ENCODE measurements at places on chromosomes 12 and 14.
A peak's percentile ranks its signal among the peaks of the same experiment; 100 is the strongest.

DNA sequence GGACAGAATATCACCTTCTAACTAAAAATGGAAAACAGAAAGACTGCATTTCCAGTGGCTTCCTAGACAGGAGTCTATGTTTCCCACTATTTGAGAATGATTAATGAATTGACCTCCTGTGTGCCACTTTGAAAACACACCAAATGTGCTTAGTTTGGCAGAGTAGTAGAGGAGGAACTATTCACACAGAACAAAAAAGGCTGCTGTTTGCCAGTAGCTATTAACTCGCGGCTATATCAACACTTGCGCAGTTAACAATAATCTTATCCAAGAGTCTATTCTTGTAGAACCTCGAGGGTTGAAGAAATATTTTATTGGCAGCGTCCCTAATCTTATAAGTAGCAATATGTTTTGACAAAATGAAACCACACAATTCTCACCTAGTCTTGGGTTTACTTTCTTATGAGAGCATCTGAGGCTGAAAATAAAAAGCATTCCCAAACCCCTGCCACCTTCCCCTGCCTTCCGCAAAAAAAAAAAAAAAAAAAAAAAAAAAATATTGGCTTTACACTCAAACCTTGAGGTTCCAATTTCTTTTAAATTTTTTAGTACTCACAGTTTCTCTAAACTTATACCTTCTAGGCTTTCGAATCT lies 127.3 kb upstream of the FLRT2 start:
- no peak for DNase-seq

DNA sequence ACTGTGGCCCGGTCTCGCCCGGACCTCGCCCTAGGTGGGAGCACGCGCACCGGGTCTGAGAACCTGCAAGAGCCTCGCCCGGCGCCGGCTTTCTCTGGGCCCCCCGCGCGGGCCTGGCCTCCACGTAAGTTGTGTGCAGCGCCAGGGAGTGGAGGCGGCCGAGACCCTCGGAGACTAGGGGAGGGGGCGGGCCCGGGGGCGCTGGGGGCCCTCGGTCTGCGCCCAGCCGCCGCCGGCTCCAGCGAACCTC lies 183 bp upstream of the PRMT8 start:
- DNase-seq: no peak

- DNase-seq: peak; percentile 16
Observed at GRCh38 chr12:132597333-132598316, 12.8 kb downstream of the LRCOL1 start.

GRCh38 chr12:116202433-116202832 lies 75.1 kb downstream of the MED13L start:
- no peak for DNase-seq

- no peak for DNase-seq
Observed at GRCh38 chr12:124338876-124339603, 44.1 kb downstream of the RFLNA start.

DNA sequence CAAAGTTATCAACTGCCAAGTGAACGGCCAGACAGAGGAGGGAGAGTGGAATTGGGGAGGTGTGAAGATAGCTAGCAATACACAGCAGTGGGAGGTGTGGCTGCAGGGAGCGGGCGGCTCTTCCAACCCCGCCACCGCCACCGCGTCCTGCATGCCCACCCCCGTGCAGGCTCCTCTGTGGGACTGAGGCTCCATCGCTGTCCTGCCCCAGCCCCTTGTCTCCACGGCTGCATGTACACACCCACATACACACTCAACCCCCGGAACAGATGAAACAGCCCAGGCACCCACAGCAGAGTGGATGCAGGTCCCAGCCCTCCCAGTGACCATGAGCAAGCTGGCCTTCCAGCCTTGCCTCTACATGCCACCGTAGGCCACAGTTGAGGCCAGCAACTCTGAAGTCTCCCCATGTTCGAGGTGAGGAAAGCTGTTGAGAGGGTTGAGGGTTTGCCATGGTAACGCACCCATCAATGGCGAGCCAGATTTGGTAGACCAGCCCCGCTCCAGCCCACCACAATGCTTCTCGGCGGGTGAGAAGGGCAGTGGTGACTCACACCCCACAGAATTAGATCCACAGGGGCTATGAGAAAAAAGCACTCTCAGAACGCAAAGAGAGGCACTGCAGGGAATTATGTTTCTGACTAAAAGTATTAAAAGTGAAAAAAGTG lies 39.3 kb downstream of the PITPNM2 start:
- DNase-seq: no peak

- DNase-seq: no peak
Observed at GRCh38 chr12:130671556-130671955, 44.5 kb downstream of the RIMBP2 start.

DNA sequence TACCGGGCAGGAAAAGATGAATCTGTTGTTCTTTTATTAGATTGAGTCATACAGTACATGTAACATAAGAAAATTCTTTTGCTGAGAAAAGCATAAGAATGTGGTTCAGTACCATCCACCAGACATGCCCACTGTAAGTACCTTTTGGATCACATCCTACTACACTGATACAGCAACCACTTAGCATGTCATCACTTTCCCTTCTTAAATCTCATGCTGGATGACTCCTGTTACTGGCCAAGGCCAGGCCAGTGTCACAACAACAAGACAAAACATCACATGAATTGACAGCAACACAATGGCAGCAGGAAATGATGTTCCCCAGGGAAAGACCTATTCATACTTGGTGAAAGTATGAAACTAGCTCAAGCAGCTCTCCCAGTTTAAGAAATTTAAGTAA lies 46.4 kb downstream of the STXBP6 start:
- DNase-seq: no peak

GRCh38 chr14:79581912-79582576 lies 629.3 kb downstream of the DIO2 start:
- DNase-seq: no peak

DNA sequence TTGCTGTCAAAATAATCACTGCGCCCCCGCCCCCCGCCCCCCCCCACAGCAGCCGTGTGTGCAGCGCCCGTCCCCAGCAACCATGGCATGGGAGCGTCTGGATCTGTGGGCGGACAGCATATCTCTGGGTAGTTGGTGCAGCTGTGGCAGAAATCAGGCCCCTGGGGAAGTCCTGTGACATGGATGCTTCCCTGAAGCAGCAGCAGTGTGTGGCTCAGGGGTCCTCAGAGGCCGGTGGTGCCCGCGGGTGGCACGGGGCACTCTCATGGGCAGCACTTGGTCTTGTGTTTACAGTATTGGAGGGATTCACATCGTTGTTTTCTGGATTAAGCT lies 19.2 kb downstream of the XRCC3 start:
- no peak for DNase-seq

GRCh38 chr12:68932128-68932960 lies 627 bp downstream of the CPM start:
- DNase-seq: no peak

GRCh38 chr12:48788524-48788853 lies 400 bp downstream of the ADCY6 start:
- DNase-seq: no peak

DNA sequence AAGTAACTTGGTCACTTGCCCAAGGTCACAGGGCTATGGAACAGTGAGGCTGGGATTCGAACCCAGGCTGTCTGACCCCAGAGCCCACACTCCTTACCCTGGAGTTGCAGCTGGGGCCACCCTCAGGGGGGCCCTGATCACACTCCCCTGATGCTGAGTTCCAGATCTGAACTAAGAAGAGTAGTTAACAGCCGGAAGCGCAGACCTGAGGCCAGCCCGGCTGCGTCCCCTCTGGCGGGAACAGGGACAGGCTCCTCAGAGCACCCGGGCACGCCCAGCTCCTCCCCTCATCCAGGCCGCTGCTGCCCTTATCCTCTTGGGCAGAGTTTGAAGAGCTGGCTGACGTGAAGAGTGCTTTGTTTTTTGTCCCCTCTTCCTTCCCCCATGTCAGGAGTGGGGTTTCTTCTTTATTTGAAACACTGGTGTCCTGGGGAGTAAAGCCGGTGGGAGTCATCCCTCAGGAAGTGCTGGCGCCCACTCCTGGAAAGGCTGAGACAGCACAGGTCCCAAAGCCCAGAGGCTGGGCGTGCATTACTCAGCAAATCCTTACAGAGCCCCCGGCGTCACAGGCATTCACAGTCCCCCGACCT lies 8.7 kb downstream of the PHB2 start:
- peak; percentile 78 for DNase-seq

- no peak for DNase-seq
Observed at GRCh38 chr14:67940486-67941455, 121.2 kb downstream of the RAD51B start.

DNA sequence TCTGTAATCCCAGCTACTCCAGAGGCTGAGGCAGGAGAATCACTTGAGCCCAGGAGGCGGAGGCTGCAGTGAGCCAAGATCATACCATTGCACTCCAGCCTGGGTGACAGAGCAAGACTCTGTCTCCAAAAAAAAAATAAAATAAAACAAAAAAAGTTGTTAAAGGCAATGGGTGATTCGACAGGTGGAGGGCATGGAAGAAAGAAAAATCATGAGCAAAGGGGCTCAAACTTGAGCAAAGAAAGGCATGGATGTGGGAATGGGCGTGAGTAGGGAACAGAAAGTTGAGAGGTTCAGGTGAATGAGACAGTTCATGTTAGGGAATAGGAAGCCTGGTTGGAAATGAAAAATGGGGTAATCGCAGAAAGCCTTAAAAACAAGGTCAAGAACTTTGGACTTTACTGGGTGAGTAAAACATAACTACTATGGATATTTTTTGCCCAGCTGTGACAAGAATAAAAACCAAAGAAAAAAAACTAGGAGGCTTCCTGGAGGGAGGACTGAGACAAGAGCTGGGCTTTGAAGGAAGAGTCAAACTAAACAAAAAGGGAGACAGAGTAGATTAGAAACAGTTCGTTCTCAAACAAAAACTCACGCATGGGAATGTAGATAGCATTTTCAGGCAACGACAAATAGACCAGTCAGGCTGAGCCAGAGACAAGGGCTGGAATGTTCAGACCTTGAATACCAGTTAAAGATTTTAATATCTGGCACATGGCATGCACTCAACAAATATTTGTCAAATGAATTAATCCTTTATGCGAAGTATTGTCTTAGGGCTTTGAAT lies 18.8 kb downstream of the PYM1 start:
- no peak for DNase-seq

GRCh38 chr12:18905134-18905533 lies 167.2 kb downstream of the CAPZA3 start:
- DNase-seq: no peak

- peak; percentile 56 for DNase-seq
Observed at GRCh38 chr12:121883315-121883660, 5.3 kb upstream of the PSMD9 start.

DNA sequence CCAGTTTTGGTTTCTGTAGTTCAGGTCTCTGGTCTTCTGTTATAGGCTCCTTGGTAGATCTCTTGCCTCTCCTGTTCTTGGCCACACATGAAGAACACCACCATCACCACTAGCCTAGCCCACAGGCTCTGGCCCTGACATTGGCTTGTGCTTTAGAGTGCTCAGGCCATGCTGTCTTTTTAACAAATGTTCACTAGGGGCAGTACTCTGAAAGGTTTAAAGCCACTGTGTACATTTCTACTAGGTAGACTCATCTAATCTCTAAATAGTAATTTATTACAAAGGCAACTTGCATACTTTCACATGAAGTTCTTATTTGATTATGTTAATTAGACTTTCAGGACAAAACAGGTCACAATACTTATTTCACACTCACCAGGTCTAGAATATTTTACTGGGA lies 38.3 kb downstream of the PDE6H start:
- no peak for DNase-seq

GRCh38 chr14:54683882-54684794 lies 117.2 kb downstream of the SAMD4A start:
- no peak for DNase-seq

- DNase-seq: no peak
Observed at GRCh38 chr14:25832585-25832984, 765.2 kb downstream of the NOVA1 start.

DNA sequence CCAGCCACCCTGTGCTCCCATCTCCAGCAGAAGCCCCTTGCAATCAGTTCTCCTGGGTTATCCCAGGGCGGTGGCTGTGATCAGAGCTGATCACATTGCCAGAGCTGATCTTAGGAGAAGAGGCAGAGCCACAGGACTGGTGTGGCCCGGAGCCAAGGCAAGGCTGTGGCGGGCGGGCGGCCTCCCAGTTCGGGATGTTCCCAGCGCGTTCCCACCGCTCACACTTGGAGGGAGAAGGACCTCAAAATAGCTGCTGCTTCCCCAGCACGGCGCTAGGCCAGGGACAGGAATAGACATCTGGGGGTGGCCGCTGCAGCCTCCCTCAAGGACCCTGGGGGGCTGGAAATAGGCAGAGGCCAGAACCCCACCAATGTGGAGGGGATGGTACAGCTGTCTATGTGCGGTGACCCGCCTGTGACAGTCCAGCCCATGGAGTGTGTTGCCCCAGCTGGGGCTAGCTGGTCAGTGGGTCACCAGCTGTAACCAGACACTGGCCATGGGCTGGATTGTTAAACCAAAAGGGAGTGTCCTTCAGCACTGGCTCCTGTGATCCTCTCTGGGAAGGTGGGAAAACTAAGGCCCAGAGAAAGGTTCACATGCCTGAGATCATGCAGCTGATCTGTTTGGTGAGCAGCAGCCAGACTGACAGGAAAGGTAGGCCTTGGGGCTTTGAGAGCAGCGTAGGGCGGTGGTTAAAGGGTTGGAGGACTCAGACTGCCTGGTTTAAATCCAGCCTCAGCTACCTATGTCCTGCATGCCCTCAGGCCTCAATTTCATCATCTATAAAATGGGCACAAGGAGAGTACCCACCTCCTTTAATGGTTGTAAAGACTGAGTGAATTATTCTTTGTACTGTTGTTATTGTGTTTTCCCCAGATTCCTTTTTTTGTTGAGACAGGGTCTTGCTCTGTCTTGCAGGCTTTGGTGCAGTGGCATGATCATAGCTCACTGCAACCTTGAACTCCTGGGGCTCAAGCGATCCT lies 8.0 kb upstream of the POP5 start:
- DNase-seq: no peak

- no peak for DNase-seq
Observed at GRCh38 chr14:34030864-34031263, 80.0 kb upstream of the EGLN3 start.

- no peak for DNase-seq
Observed at GRCh38 chr14:66496188-66496807, 10.1 kb downstream of the CCDC196 start.

GRCh38 chr14:66247662-66248193 lies 238.4 kb upstream of the CCDC196 start:
- DNase-seq: no peak

DNA sequence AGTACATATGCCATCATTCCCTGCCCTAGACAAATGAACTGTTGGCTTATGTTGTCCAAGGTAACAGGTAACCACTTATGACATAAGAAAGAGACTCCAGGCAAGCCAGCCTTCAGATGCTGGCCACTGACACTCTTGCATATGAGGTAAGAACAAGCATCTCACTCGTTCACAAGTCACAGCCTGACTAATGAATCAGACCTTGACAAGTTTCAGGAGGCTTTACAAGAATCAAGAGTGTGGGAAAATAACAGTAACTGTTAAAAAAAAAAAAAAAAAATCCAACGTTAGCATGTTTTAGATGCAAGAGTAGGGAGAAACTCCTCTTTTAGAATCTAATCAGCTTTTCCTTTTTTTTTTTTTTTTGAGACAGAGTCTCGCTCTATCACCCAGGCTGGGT lies 40.7 kb downstream of the ZFYVE1 start:
- DNase-seq: no peak

Measured in NCI-H510A treated with DMSO at 0.1 percent for 48 hours (cell line).